ENCODE measurements at places on chromosomes 4 and X.

DNA sequence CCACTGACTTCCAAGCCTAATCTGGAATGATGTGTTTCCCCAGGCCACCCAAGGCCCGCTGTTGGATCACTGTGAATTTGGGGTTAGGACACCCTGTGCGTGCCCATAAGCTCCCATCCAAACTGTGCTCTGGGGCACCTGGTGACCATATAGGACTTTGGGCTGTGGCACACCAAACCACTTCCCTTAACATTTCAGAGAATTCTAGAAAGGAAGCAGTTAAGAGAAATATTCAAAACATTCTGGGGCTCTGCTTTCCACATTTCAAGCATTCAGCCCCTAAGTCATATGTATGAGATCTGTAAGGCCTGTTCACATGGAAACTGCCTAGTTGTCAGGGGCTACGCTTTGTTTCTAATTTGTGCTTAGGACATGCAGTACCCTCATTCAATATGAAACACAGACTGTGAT, 14.4 kb downstream of the VGLL1 start:
- DNase-seq = no peak

DNA sequence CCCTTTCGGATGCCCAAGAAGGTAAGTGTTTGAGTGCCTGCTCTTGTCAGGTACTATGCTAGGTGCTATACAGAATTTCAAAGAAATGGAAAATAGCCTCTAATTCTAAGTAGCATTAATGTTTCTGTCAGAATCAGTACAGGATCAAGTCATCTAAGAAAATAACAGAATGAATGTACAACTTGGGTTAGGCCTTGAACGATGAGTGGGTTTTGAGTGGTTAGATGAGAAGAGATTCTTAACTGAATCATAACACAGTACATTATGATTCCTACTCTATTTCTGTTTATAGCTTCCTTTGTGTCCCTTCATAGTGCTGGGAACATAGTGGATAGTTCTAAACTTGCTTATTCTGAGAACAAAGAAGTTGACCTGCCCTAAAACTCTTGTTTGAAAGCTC, 253.9 kb downstream of the GLUD2 start:
- DNase-seq = no peak

DNA sequence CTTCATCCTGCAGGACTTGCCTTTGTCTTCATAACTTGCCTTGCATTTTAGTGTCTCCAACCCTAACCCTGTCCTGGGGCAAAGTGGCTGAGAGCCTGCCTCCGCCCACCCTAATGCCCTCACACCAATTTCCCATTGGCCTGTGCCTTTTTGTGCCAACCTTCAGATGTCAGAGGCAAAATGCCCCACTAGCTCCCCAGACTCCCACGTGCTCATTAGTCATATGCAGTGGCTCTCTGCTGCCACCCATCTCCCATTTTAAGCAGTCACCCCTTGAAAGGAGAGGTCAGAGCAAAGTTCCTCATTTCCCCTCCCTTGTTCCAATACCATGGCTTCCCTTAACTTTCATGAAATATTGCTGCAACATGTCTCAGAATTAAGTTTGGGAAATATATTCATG, 74.8 kb upstream of the PASD1 start:
- no peak for DNase-seq

- DNase-seq = no peak
Measured at GRCh38 chr4:148527571-148527970, 85.4 kb upstream of the NR3C2 start.

DNA sequence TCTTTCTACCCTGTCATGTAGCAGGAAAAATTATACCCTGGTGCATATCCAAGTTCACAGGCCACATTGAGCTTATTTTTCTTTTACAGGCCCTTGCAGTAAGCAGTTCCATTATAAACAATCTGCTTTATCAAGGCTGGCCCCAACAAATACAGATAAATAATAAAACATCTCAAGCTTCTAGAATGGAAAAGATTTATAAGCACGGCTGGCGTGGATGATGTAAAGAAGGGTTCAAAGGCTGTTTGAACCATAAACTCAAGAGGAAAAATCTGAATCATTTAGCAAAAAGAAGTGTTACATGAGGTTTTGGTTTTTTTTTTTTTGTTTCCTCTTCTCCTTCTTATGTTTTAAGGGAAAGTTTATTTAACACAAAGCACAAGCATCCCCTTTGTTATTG, 109.7 kb downstream of the UNC5C start:
- no peak for DNase-seq

All from omental fat pad (tissue), 4 donors.